ENCODE measurements at places on chromosomes 11 and 22. TPM values are rescaled to one million over a fixed set of nuclear protein-coding genes. Genes with fewer than 3 reads are reported as not detected.

The ANGPTL5 gene
- total RNA-seq: not detected

The MS4A12 gene
- total RNA-seq: not detected

The TRIM49D2 gene
- total RNA-seq: not detected

GRCh38 chr11:10625281-10625981, 57.0 kb upstream of the LYVE1 start:
- no peak for DNase-seq
- H3K27me3 ChIP-seq: no peaks in the 10 kb centered on the region
- H3K36me3 ChIP-seq: no peaks in the 10 kb centered on the region
- H3K4me3 ChIP-seq: no peak overlapping the region

DNA sequence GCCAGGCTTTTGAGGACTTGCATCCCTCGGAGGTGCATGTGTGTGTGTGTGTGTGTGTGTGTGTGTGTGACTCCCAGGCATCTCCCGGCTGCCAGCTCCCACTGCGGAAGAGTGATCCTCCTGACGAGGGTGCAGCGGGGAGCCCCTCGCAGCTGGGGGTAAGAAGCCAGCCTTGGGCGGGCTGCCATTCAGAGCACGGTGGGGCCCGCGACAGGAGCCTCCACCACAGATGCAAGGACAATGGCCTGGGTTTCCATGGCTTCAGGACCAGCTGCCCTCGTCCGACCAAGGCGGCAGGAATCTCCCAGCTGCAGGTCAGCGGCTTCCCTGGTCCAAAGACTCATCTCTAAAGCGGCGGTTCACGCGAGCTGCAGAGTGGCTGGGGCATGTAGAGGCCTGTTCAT, 908.5 kb downstream of the BRD1 start:
- DNase-seq: no peak
- H3K4me3 ChIP-seq: no peak overlapping the region
- H3K27ac ChIP-seq: no peak overlapping the region
- no peaks in the 10 kb centered on the region for H3K4me1 ChIP-seq
- H3K36me3 ChIP-seq: no peaks in the 10 kb centered on the region
